ENCODE measurements at places on chromosomes 16 and 17.

DNA sequence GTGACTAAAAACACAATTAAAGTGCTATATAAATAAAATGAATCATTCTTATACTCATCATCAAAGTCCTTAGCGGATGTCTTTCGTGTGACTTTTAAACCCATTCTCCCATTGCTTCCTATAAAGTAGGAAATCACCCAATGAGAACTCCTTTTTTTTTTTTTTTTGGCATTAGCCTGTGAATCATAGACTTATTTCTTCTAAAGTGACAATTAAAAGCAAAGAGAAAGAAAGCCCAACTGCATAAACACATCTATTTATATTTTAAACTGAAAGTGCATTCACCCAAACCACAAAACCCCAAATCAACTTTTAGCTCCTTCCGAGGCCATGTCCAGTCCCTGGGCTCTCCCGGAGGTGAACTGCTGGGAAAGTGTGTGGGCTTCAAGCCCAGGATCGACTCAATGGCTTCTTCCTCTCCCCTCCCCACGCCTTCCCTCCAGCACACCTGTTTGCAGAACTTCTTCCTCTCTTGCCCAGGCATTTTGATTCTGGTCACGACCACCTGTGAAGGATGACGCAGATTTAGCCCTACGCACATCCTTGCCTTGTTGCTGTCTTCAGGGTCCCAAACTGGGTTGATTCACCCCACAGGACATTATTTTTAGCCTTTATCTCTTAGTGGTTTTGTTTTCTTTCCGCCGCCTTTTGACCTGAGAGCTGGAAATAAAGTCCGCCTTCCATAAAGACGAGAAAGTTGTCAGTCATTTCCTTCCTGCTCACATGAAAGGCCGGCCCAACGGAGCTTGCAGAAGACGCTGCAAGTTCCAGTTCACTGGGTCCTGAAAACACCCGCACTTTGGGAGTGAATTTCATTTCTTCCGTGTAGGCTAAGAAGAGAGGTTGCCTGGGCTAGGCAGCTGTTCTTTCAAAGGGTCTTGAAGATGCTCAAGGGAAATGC, 166.8 kb downstream of the MAP2K6 start:
- peak; percentile 11 for DNase-seq

DNA sequence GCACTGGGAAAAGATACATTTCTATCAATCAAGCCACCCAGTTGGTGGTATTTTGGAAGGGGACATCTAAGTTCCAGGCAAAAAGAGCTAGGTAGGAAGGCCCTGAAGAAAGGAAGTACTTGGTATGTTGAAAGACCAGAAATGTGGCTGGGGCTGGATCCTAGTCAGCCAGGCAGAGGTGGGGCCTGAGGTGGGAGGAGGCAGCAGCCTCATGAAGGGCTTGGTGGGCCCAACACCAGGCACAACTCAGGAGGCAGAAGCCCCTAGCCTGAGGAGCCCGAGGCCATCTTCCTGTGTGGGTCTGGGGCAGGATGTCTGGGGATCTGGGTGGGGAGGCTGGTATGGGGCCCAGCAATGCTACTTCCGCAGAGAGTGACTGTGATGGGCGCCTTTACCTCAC, 105.9 kb downstream of the SALL1 start:
- no peak for DNase-seq

DNA sequence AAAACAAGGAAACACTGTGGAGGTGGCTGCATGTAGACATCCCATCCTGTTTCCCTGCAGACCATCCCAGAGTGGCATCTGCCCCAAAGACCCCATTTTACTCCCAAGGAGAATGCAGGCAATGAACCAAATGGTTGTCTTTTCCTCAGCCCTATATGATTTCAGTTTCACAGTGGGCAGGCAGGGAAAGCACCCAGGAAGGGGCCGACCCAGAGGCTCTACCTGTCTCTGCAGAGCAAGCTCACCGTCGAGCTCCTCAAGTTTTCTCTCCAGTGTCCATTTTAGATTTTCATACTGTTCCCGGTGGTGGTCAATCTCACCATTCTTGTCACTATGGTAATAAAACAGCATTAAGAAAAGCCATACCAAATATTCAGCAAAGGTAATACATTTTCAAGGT, 14.6 kb downstream of the CCDC57 start:
- DNase-seq, result no peak

DNA sequence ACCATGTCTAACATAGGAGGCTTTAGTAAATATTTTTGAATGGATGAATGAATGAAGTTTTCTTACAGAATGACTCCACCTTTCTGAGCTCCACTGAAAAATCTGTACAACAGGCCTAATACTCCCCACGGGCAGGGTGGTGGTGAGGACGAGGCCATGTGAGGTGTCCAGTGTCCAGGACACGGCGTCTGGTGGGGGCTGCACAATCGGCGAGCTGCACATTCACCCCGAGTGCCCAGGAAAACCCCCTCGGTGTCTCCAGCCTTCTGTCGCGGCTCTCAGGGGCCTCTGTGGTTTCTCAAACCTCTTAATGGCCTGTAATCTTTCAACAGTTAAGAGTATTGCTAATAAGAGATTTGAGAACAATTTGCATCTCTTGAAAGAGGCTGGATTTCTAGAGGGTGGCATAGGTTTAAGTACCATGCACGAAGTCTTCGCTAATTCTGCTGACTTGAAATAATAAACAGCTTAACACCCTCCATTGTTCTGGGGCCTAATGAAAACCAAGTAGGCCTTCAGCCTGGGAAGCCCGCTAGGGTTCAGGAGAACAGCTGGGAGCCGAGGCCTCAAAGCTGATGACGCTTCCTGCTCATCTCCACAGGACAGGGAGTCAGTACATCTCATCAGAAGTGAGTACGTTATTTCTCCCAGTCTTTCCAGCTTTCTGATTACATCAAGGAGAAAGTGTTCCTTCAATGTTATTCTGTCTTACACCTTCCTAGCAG, 304.6 kb upstream of the FOXF1 start:
- DNase-seq, result no peak

- no peak for DNase-seq
Measured at GRCh38 chr17:81931557-81932332, 4.2 kb upstream of the MAFG start.
